ENCODE measurements at places on chromosomes 4 and X. TPM values are rescaled to one million over a fixed set of nuclear protein-coding genes. Genes with fewer than 3 reads are reported as not detected.

DNA sequence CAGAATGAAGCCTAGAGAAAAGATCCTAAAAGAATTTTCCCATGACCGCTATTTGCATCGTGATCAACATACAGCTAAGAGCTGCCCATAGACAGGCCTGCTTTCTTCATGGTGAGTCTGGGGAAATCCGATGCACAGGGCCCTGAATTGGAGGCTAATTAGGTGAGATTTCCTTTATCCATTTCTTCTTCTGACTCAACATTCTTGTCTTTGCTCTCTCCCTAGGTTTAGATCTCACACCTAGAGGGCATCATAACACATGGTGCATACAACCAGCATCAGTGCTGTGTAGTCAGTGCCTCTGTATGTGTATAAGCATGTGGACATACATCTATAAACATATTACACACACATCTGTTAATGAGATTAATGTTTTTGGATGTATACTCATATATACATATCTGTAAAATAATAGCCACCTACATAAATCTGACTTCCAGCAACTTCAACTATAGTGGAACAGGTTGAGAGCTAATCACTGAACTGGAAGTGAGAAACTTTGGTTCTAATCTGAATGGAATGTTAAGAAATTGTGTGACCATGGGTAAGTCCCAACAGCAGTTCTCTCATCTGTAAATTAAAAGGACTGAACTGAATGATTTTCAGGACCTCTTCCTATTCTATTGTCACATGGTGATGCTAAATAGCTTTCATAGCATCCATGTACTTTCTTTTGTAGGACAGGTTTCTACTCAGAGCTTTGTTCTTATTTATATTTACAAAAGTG is 17.5 kb downstream of the GATB start:
- no peak overlapping the region for H3K27ac ChIP-seq
- no peak overlapping the region for H3K4me3 ChIP-seq
- DNase-seq, result no peak
- no peaks in the 10 kb centered on the region for H3K36me3 ChIP-seq

GRCh38 chr4:137203601-137204000 is 328.7 kb downstream of the PCDH18 start:
- H3K27me3 ChIP-seq, result no peaks in the 10 kb centered on the region
- DNase-seq, result no peak
- H3K27ac ChIP-seq, result no peak overlapping the region
- H3K4me1 ChIP-seq, result no peaks in the 10 kb centered on the region
- no peak overlapping the region for H3K4me3 ChIP-seq

The CXXC4 gene
- total RNA-seq, result 0.08 TPM

DNA sequence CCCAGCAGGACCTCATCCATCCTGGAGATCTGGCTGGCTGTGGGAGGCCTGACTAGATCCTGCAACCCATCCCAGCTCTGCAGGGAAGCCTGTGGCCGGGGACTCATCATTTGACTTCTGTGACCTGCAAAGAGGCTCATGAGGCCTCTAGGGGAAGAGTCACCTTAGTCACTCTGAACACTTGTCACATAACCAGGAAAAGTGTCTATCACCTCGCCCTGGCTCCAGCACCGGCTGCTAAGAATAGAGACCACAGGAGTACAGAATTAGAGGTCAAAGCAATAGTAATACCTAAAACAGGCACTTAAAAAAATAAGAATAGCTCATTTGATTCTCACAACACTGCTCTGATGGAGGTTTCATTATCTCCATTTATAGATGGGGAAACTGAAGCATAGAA is 3.8 kb upstream of the NSG1 start:
- H3K27ac ChIP-seq, result no peak overlapping the region
- no peaks in the 10 kb centered on the region for H3K27me3 ChIP-seq
- no peaks in the 10 kb centered on the region for H3K36me3 ChIP-seq
- H3K4me1 ChIP-seq, result peaks cover 15% of the 10 kb centered on the region

The SNX12 gene
- total RNA-seq, result 36.9 TPM

DNA sequence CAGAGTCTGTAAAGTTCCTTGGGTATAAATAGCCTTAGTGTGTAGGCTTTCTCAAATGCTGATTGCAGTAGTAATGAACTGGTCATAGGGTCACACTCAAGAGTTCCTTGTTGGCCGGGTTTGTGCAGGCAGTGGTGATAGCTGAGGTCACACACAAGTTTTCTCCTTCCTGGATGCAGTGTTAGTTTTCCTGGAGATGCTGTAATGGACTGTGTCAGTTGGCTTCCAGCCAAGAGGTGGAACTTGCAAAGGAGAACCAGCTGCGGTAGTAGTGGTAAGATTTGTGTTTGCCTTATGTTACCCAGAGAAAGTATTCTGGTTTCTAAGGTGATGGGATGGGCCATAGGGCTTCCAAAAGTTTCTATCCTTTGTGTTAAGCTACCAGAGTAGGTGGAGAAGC is 409.8 kb upstream of the FRG1 start:
- DNase-seq, result no peak
- H3K36me3 ChIP-seq, result no peaks in the 10 kb centered on the region
- H3K4me3 ChIP-seq, result no peak overlapping the region
- H3K4me1 ChIP-seq, result no peaks in the 10 kb centered on the region
- H3K27me3 ChIP-seq, result no peaks in the 10 kb centered on the region

DNA sequence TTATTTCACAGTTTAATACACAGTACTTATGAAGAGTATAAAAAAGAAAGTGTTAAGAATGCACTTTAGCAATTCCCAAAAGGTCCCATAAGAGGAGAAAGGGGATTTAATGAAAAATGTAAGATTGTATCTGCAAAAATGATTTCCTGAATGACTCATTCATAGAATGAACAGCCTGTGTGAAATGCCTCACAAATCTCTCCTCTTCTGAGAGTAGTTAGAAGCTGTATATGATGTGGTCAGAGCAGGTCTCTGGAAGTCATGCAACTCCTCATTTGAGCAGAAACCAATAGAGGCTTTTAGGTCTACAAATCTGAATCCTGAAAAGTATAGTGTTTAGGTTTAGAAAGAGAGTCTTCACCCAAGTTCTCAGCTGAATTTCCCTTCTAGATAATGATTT is 381.3 kb upstream of the INTU start:
- H3K27me3 ChIP-seq, result no peaks in the 10 kb centered on the region
- DNase-seq, result no peak
- H3K4me3 ChIP-seq, result no peak overlapping the region
- H3K27ac ChIP-seq, result no peak overlapping the region

The GSX2 gene
- not detected for total RNA-seq

GRCh38 chr4:173218411-173219125 is 50.0 kb downstream of the GALNT7 start:
- no peak for DNase-seq
- H3K4me1 ChIP-seq, result peaks cover 7% of the 10 kb centered on the region
- no peaks in the 10 kb centered on the region for H3K36me3 ChIP-seq
- no peak overlapping the region for H3K27ac ChIP-seq
- no peak overlapping the region for H3K4me3 ChIP-seq

DNA sequence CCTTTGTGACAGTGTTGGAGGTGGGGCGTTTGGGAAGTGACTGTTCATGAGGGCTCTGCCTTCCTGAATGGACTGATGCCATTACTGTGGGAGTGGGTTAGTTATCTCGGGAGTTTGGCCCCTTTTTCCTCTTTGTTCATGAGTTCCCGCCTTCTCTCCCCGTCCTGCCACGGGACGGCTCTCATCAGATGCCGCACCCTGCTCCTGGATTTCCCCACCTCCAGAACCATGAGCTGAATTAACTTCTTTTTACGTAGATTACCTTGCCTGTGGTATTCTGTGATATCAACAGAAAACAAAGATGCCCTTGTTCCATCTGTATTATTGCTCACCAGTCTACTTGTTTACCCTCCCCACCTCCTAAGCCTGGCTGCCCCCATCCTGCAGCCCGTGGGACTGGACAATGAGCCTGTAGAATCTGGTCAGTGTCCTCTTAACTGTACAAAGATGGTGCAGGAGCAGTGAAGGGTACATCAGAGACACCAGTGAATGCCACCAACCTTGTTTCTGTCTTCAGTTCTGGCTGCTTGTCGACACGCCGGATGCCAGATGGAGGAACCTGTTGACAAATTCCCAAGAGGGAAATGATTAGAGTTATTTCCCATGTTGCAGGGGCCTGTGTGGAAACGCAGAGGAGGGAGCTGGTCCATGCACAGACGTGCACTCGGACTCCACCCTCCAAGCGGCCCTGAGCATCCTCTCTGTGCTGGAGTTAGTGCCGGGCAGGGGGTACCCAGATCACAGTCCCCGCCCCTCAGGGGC is 104.7 kb downstream of the ABLIM2 start:
- DNase-seq, result no peak
- H3K36me3 ChIP-seq, result no peaks in the 10 kb centered on the region
- no peak overlapping the region for H3K4me3 ChIP-seq
- no peak overlapping the region for H3K27ac ChIP-seq

The GK2 gene
- total RNA-seq, result not detected

The UGT2A1 gene
- total RNA-seq, result not detected

The TSPAN6 gene
- 1.2 TPM for total RNA-seq

DNA sequence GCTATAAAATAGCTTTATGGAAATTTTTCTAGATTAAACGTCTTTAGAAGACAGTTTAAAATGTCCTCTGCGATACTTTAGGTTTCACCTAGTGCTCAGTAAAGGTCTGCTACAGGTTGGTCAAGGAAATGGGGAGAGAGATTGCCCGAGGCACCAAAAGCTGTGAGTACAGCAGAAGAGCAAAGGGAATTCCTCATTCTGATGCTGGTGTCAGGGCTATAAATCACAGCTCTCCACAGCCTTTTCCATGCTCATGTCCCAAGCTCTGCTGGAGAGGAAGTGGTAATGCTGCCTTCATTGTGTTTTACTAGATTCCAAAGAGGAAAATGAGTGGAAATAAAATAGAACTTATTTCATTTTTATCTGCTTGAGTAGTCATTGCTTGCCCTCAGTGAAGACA is 2060.4 kb downstream of the ARAP2 start:
- no peaks in the 10 kb centered on the region for H3K36me3 ChIP-seq
- H3K4me3 ChIP-seq, result no peak overlapping the region
- no peak overlapping the region for H3K27ac ChIP-seq
- DNase-seq, result no peak
